ENCODE measurements at places on chromosomes 1 and 21. TPM values are rescaled to one million over a fixed set of nuclear protein-coding genes. Genes with fewer than 3 reads are reported as not detected.
A peak's percentile ranks its signal among the peaks of the same experiment; 100 is the strongest.

DNA sequence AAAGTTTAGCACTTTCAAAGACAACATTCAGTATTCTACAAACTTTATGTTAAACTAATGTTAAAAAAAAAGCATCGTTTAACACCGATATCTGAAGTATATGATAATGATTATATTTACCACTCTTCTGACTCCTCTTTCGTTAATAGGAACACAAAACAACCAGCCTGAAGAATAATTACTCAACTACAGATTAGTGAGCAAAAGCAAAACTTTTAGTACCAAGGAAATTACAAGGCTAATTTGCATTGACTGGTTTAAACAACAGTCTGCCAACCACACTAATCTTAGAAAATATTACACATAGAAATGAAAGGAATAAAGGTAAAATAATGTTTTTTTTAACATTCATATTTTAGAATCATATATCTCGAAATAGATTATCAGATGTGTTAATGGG lies 500.7 kb downstream of the LMO4 start:
- no peak for DNase-seq

DNA sequence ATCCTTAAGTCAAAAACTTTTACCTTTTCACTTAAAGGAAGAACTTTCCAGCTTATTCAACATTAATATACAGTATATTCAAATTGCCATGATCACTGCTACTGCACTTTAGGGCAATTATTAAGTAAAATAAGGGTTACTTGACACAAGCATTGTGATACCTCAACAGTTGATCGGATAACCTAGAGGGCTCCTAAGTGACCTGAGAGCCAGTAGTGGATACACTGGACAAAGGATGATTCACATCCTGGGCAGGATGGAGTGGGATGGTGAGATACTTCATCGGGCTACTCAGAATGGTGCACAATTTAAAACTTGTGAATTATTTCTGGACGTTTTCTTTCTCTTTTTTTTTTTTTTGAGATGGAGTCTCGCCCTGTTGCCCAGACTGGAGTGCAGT lies 54.5 kb upstream of the PPM1J start:
- no peak for DNase-seq

GRCh38 chr1:9416506-9416905 lies 122.8 kb upstream of the SLC25A33 start:
- DNase-seq = no peak

GRCh38 chr1:53580009-53580400 lies 120.8 kb downstream of the DMRTB1 start:
- no peak for DNase-seq

DNA sequence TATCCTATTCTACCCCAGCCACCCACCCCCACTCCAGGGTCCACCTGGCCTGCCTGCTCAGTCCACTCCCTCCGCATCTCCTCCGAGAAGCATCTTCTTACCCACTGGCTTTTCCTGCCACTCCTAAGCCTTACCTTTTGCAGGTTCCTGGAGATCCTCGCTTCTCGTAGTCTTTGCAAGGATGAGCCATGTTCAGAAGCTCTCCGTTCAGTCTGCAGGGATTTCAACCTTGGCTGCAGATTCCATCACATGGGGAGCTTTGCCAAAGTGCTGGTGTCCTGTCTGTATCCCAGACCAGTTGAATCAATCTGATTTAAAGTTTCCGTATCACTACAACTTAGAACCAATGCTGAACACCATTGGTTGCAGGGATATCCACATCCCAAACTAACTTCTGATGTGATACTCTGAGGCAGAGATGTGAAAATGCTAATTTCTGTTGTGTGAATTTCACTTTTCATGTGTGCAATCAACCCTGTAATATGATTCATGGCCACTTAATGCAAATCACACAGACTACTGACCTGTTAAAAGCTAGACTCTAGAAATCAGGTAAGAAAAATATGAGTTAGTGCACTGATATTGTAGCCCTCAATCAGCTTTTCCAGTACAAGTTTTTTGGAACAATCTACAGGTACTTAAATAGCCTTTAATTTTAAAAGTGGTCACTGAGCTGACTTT lies 61.9 kb downstream of the CAPN2 start:
- DNase-seq = no peak

GRCh38 chr1:67146101-67146500 lies 11.3 kb upstream of the C1orf141 start:
- DNase-seq = no peak

GRCh38 chr1:236834876-236835275 lies 39.8 kb downstream of the MTR start:
- DNase-seq = no peak

DNA sequence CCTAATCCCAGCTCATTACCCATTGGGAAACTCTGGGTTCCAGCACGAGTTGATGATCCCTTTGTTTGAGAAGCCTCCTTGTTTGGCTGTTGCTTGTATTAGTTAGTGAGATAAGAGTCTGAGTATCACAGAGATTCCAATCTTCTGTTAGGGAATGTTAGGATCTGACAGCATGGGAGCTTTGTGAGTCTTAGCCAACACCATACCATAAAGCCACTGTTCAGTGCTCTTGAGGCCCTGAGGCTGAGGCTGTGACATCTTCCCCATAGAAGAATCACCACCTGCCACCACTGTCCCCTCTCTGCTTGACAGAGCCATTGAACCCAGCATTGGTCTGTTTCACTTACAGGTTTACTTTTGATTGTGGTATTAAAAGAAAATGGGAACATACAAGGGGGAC lies 29.3 kb upstream of the NFASC start:
- no peak for DNase-seq

GRCh38 chr1:64471218-64472039 lies 1.5 kb downstream of the CACHD1 start:
- peak; percentile 74 for DNase-seq

GRCh38 chr1:32163405-32163804 lies 16.1 kb upstream of the TXLNA start:
- DNase-seq = no peak

- DNase-seq = no peak
These were observed 26.2 kb downstream of the SLC66A1 start for GRCh38 chr1:19338323-19338762.

GRCh38 chr1:108817016-108817415 lies 39.9 kb downstream of the AKNAD1 start:
- no peak for DNase-seq

DNA sequence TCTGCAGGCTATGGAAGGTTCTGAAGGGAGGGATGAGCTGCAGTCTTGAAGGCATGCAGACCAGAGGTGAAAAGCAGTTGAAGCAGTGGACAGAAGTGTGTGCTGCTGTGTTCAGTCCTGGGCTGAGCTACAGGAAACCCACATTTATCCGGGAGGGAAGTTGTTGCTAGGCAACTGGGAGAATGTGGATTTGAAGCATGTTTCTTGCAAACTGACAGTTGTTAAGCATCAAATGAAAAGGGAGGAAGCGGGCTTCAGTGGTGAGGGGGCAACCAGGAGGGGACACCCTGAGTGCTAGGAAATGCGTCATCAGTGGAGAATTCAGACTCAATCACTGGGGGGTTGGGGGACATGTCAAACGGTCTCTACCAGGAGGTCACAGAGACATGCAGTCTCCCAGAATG lies 28.7 kb downstream of the ABCA4 start:
- no peak for DNase-seq

DNA sequence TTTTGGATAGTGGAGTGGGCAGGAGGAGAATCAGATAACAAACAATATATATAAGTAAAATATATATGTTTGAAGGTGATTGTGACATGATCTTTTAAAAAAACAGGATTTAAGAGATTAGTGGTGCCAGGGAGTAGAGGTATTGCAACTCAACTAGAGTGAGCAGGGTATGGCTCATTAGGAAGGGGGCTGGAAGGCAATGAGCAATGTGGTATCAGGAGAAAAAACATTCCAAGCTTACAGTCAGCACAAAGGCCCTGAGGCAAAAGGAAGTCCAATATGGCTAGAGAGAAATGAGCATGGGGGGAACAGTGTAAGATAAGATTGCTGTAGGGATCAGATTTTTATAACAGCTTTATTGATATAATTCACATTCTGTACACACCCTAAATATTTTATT lies 5.3 kb upstream of the GADD45A start:
- DNase-seq = no peak

DNA sequence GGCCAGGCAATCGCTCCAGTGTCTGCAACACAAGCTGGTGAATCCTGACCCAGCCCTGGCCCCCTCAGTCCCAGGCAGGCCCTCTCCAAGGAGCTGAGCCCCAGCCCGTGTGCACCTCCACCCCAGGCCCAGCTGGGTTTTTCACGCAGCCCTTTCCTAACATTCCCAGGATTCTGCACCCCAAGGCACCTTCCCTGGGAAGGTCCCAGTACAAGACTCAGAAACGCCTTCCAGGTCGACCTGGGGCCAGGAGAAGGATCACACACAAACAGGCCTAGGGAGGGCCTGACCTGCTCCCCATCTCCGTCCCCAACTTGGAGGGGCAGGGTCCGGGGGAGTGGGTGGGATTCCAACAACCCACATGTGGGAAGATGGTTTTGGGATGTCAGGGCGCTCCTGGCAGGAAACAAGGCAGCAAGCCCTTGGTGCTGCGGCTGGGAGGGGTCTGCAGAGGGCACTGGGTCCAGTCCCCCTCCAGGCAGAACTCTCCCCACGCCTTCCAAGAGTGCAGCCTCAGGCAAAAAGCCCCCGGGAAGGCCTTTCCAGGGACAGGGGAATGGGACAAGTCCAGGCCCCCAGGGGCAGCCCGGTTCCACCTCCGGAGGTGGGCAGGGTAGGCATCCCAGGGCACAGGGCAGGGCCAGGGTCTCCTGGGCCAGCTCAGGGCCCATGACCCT lies 58.3 kb downstream of the KCNAB2 start:
- DNase-seq = peak; percentile 26

The PLA2G2F gene
- polyA plus RNA-seq = not detected

The TRIM62 gene
- polyA plus RNA-seq = 1.8 TPM

The RPS6KA1 gene
- 2.0 TPM for polyA plus RNA-seq

The ST6GALNAC3 gene
- polyA plus RNA-seq = 2.8 TPM

The TINAGL1 gene
- polyA plus RNA-seq = 186 TPM

The ADAM30 gene
- polyA plus RNA-seq = not detected

The AGBL4 gene
- polyA plus RNA-seq = 1.1 TPM

The SLAMF9 gene
- polyA plus RNA-seq = not detected

The SH2D2A gene
- polyA plus RNA-seq = 2.0 TPM

The KLHDC7A gene
- 0.02 TPM for polyA plus RNA-seq

The LHX8 gene
- polyA plus RNA-seq = not detected

The KIF26B gene
- polyA plus RNA-seq = 0.11 TPM

The ANGPTL1 gene
- 19.1 TPM for polyA plus RNA-seq
